ENCODE measurements at places on chromosomes 3 and 15.

DNA sequence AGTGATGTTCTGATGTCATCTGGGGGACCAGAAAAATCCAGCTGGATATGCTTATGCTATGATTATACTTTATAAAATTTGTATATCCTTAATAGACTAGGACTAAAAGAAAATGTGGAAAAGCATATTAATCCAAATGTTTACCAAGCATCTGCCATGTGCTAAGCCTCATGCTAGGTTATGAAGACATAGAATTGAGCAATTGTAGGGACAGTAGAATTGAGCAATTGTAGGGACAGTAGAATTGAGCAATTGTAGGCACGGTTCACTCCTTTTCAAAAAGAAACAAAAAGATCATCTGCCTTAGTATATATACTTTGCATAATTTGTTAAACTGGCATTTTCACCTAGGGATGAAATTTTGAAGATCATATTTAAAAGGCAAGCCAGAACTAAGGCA lies 18.3 kb downstream of the ABHD5 start:
- DNase-seq, result no peak

DNA sequence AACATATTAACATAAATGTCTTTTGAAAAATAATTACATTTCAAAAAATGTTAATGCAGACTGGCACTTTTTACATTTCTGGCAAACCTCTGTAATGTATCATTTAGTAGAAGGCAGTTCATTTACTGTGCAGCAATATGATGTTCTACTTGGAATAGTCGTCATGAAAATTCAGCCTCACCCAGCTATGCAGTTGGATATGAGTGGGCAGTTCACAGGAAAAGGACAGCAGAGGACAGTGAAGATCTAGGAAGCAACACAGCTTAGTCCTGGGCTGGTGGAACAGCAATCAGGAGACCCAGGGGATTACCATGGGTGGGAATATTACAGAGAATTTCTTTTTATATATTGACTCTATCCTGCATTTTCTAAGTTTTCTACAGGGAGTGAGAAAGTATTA lies 63.6 kb downstream of the ANO10 start:
- no peak for DNase-seq

DNA sequence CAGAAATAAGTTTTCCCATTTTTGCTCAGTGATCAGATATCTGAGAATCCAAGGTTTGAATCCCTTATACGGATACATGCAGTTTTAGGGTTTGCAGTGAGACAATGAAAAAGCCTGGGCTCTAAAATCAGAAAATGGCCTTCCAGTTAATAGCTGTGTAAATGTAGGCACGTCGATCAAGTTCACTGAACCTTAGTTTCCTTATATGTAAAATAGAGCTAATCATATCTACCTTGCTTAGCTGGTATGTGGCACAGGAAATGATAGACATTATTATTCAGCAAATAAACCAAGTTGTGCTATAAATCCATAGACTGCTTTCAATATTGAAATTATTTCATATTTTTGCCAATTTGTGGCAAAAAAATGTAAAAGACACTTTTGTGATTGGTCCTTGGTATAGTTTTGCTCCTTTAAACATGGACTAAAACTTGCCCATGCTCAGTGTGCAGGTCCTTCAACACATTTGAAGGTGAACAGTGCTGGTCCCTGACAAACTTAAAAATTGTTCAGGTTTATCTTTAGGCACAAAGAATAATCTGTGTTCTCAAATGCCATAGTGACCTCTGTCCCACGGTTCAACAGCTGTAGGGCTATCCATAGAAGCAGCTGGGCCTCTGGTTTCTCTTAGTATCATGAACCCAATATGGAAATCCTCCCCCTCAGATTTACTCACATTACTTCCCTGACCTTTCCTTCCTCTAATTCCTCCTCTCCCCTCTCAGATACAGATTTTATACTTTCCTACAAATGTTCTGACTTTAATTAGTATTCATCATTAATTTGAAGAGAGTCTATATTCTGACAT lies 51.0 kb downstream of the CCDC54 start:
- no peak for DNase-seq

DNA sequence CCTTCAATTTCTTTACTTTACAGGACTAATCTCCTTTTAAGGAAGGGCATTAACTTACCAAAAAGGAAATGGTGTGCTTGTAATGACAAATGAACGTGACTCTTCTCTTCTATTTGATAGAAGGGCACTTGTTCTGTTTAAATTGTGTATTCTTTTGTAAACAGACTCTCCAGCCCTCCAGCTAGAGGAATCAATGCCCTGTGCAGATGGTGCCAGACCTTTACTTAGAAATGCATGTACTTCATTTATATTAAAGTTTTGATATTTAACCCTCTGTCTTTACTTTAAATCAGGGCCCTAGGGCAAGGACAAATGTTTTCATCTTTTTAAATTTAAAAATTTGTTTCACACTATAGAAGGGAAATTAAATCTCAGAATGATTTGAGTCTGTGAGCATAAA lies 355.1 kb downstream of the GBE1 start:
- DNase-seq, result no peak

- no peak for DNase-seq
These were observed 80.4 kb downstream of the CHRD start for GRCh38 chr3:184460276-184460675.

DNA sequence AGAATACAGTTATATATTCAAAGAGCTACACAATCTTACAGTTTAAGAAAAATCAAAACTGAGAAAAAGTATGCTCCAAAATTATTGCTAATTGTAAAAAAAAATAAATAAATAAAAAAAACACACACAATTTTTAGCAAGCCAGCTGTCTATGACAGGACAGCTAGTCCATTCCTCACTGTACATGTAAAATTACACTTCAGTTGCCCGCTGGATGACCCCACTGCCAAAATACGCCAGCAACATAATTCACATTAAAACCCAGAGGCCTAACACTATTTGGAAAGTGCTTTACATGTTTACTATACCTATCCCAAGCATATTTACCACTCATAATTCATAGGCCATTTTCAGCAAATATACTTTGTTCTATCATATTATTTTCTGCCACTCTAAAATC lies 5.8 kb downstream of the MYO9A start:
- DNase-seq, result no peak

DNA sequence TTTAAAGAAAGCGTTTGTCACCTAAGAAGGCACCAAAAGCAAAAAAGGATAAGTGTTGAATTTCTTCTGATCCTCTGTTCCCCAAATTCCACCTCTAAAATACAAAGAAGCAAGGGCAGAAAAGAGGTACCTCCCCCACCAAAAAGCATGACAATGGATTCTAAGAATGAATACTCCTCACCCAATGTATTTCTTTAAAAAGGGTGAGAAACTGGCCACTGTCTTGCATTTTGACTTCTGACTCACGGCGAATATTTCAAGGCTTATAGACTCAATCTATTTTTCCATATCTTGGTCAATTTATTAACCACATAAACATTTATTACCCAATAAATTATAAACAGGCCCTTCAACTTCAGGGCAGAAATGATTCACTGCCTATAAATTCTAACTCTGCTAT lies 131.1 kb downstream of the NR1I2 start:
- no peak for DNase-seq

DNA sequence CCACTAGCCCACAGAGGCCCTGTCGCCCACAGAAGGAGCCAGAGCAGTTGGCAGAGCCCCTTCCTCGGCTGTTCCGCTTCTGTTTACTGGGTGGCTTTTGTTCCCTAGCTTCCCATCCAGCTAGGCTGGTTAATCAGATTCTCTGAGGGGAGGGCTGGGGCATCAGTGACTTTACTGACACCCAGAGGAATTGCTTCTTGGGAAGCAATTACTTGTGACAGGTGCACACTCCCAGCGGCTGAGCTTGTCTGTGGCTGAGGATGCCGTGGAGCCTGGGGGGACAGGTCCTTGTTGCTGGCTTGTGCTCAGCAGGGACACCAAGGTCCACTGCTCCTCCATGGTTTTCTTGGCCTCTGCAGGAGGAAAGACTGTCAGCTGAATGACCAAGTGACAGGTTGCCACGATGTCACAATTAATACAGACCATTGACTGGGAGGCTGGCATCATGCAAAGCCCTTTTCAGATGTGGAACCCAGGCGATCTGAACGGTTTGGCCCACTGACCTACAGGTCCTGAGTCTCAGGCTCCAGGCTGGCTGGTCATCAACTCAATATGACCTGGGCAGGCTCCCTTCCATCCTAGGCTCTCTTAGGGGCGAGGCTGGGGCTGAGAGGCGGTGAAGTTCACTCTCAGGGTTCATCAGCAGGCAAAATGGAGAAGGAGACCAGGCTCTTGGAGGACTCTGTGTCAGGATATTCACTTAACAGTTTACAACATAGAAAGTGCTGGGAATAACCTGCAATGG lies 31.8 kb upstream of the SFMBT1 start:
- no peak for DNase-seq

DNA sequence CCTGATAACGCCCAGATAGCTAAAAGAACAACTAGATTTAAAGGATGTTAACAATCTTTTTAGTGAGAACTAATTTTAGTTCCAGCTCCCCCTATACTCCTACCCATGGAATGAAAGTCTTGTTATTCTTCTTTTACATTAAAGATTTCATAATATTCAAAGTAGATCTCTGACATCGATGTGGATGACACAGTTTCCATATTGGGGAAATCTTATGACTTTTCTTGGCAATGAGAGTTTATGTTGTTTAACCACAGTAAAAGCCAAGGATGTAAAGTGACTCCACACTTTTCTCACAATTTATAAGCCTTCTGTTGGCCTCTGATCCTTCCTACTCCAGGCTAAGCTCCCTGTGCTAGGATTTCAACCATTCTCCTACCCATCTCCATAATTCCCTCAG lies 332.6 kb upstream of the KCNMB2 start:
- DNase-seq, result no peak

DNA sequence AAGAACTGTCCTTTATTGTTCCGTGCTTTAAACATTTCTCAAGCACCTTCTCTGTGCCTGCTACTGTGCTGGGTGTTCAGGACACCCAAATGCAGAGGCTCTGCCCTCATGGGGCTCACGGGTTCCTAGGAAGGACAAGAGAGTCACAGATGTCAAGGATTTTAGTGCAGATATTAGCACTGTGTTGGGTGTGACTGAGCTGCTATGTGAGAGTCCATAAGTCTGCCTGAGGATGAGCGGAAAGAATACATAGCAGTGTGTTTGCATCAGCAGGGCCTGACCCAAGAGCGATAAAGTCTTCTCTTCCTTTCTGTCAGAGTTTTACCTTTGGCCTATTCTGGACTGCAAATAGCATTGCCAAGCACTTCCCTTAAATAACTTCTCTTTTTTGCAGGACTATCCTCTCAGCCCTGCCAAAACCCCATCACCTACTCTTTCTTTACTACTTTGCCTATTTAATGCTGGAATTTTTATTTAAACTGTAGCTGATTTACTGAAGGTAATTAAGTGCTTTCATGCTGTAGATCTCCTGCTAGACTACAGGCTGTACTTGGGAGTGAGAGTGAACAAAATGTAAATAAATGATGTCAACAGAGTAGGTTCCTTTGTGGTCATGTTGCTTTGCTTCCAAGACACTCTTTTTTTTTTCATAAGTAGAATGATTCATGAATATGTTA lies 459.4 kb upstream of the TPRG1 start:
- no peak for DNase-seq

- DNase-seq, result no peak
These were observed 766 bp upstream of the EMC4 start for GRCh38 chr15:34223904-34224596.

- no peak for DNase-seq
These were observed 37.9 kb downstream of the CLK3 start for GRCh38 chr15:74653426-74654102.

GRCh38 chr3:130991126-130991525 lies 35.5 kb downstream of the ASTE1 start:
- no peak for DNase-seq

- DNase-seq, result peak; percentile 4
These were observed 108.3 kb downstream of the SV2B start for GRCh38 chr15:91208371-91208770.

- DNase-seq, result no peak
These were observed 93.7 kb downstream of the NPTN start for GRCh38 chr15:73539212-73540128.

- no peak for DNase-seq
These were observed 95.4 kb downstream of the HMG20A start for GRCh38 chr15:77516076-77516475.

- DNase-seq, result no peak
These were observed 204.9 kb downstream of the CNTN4 start for GRCh38 chr3:2303566-2303965.

- no peak for DNase-seq
These were observed 1062.4 kb downstream of the FHIT start for GRCh38 chr3:60188803-60189202.

DNA sequence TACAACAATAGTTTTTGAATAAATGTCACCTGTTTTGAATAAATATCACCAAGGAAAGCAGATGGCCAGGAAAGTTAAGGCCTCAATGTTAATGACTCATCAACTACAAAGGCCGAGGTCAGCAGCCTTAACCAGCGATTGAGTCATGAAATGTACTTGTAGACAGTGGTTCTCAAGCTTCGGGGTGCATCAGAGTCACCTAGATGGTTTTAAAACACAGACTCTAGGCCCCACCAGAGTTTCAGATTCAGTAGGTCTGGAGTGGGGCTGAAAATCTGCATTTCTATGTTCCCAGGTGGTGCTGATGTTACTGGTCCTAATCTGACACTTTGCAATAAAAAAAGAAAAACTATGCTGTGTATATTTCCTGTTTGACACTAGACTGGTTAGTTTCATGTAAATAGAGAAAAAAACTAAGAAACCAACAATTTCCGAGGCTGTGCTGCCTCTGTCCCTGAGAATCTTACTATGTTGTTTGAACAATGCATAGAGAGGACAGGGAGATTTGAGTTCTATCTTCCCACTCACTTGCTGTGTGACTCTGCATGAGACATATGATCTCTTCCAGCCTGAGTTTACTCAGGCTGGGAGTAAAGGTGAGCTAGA lies 9.8 kb downstream of the RAB27A start:
- DNase-seq, result peak; percentile 1

GRCh38 chr3:159045279-159045885 lies 243.5 kb downstream of the MFSD1 start:
- DNase-seq, result no peak

DNA sequence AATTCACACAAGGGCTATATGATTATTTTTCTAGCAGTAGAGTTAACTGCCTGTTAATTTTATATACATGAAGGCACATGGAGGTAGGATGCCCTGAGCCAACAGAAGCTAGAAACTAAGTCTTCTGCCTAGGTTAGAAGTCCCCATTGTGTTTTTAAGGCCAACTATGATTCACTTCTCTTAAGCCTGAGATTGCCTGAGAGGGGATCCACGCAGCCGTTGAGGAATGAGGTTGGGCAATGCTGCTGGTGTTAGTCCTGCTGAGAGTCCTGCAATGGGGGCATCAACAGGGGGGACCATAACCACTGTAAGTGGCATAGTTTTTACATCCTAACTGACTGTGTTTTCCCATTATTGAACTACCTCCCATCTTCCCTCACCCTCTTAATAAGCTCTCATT lies 60.1 kb upstream of the PFN2 start:
- no peak for DNase-seq

- DNase-seq, result peak; percentile 26
These were observed 21.9 kb downstream of the PLCL2 start for GRCh38 chr3:16906682-16907081.
